ENCODE measurements at places on chromosomes 13 and 19. TPM values are rescaled to one million over a fixed set of nuclear protein-coding genes. Genes with fewer than 3 reads are reported as not detected.

Gene CEACAM8
- 0.04 TPM for polyA plus RNA-seq

Gene RDH8
- 0.12 TPM for polyA plus RNA-seq

Gene OR7D2
- polyA plus RNA-seq: 0.07 TPM

Gene FXYD5
- polyA plus RNA-seq: 16.0 TPM

Gene ZBTB32
- polyA plus RNA-seq: 0.12 TPM

Gene EDDM13
- polyA plus RNA-seq: 1.2 TPM

Gene MUC16
- 0.90 TPM for polyA plus RNA-seq

Gene JUND
- polyA plus RNA-seq: 392 TPM

All from adipose tissue (tissue), 3 donors.